Regular cardiac myocyte (primary cell): ENCODE measurements at places on chromosomes 2 and 18. TPM values are rescaled to one million over a fixed set of nuclear protein-coding genes. Genes with fewer than 3 reads are reported as not detected.

HAT1 gene
- 35.0 and 83.8 TPM in 2 replicates for total RNA-seq

MAIP1 gene
- total RNA-seq: 27.2 and 30.7 TPM in 2 replicates

HOXD12 gene
- not detected in 2 replicates for total RNA-seq

CNGA3 gene
- total RNA-seq: not detected in 2 replicates

GALNT3 gene
- total RNA-seq: 0.56 and 1.2 TPM in 2 replicates

TMEM163 gene
- not detected in 2 replicates for total RNA-seq

MERTK gene
- total RNA-seq: 0.19 and 1.7 TPM in 2 replicates

CACNB4 gene
- total RNA-seq: 2.3 and 20.0 TPM in 2 replicates

DLX2 gene
- 0.96 TPM in 1 of 2 replicates, not detected in the other for total RNA-seq

GLI2 gene
- total RNA-seq: 2.0 and 9.8 TPM in 2 replicates

BOLL gene
- total RNA-seq: not detected in 2 replicates

CTIF gene
- 21.1 and 26.8 TPM in 2 replicates for total RNA-seq

CFAP65 gene
- total RNA-seq: not detected in 2 replicates

TFPI gene
- total RNA-seq: 413 and 866 TPM in 2 replicates

DSG4 gene
- not detected in 2 replicates for total RNA-seq

ATOH8 gene
- total RNA-seq: 28.2 and 28.6 TPM in 2 replicates

MYL1 gene
- total RNA-seq: not detected in 2 replicates
